ENCODE measurements at places on chromosomes 3 and 15.

DNA sequence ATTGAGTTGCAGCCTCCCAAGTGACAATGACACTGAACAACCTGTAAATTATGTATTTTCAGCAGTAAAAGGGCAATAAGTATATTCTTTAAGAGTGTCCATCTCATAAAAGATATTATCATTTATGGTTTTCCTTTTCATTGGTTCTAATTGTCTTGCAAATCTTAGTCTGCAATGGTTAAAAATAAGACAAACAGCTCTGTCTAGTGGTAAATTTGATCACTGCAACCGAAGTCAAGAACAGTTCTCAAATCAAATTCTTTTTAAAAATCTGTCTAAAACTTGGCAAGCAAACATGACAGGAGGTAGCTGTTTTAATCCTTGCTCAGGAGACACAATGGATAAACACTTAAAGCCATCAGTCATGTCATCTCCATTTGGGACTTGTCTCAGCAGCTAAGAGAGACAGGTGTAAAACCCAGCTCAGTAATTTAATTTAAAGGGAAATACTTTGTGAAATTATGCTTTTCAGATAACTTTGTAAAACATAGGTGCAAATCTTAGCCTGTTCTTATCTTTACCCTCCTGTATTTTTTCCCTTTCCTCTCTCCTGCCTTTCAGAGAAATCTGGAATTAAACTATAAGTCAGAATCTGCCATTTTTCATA lies 150.3 kb upstream of the ARHGEF26 start:
- DNase-seq, result peak; percentile 34

- DNase-seq, result no peak
These were observed 646.0 kb upstream of the CFAP20DC start for GRCh38 chr3:59695860-59696259.

GRCh38 chr3:43307226-43307625 lies 20.9 kb downstream of the SNRK start:
- DNase-seq, result no peak

DNA sequence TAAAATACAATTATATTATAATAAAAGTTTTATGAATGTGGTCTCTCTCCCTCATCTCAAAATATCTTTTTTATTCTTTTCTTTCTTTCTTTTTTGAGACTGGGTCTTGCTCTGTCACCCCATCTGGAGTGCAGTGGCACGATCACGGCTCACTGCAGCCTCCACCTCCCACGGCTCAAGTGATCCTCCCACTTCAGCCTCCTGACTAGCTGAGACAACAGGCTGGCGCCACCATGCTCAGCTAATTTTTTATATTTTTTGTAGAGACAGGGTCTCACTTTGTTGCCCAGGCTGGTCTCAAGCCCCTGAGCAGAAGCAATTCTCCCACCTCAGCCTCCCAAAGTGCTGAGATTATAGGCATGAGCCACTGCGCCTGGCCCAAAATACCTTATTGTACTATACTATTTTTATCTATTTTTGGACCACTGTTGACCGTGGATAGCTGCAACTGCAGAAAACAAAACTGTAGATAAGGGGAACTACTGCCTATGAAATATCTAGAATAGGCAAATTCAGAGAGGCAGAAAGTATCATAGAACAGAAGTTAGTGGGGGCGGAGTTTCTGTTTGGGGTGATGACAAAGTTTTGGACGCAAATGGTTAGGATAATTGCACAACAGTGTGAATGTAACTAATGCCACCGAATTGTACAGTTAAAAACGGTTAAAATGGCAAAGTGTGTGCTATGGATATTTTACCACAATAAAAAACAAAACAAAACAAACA lies 66.6 kb downstream of the SLC12A8 start:
- DNase-seq, result peak; percentile 69

- DNase-seq, result no peak
These were observed 179.7 kb downstream of the ITPR1 start for GRCh38 chr3:4672725-4673275.

GRCh38 chr3:170178651-170179050 lies 2.9 kb downstream of the PHC3 start:
- DNase-seq, result peak; percentile 69

DNA sequence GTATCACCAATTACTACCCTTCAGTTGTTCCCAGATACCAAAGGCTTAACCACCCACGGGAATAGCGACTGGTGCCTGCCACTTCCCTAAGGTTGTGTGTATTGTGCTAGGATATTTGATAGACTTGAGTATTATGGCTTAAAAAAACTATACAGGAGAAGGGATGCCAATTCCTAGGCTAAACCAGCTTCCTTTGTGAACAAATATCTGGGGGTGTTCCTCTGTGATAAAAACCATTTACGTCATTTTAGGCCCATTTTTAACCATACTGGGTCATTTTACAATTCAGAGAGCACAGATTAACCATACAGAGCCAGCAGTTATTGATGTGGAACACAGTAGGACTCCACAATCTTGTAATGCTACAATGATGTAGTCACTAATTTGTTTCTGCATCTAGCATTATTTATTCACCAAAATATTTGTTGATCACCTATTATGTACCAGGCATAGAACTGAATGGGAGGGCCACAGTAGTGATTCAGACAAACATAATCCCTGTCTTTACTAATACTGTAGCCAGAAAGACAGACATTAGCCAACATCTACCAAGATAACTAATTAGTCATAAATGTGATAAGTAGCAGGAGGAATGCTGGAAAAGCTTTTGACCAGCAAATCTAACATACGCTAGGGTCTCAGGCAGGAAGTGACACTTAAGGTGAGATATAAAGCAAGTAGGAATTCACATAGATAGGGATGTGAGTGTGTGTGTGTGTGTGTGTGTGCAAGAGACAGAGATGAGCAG lies 184.8 kb downstream of the MECOM start:
- no peak for DNase-seq

DNA sequence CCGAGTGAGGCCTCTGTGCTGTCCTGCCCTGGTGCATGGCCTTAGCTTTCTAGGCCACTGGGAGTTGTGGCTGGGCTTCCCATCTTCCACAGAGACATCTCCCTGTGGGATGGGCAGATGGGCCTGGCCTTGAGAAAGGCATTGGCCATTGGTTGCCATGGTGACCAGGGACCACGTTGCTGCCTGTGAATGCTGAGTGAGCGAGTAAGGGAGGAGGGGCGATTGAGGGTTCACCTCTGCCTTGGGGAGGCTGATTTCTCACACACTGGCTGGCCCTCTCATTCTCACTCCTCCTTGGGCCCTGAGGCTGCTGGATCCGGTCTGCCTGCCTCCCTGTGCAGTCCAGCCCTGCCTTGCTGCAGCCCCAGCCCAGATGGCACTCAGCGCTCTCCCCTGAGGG lies 26.4 kb upstream of the DOCK3 start:
- no peak for DNase-seq

- no peak for DNase-seq
These were observed 71.6 kb downstream of the FEM1B start for GRCh38 chr15:68349151-68349550.

DNA sequence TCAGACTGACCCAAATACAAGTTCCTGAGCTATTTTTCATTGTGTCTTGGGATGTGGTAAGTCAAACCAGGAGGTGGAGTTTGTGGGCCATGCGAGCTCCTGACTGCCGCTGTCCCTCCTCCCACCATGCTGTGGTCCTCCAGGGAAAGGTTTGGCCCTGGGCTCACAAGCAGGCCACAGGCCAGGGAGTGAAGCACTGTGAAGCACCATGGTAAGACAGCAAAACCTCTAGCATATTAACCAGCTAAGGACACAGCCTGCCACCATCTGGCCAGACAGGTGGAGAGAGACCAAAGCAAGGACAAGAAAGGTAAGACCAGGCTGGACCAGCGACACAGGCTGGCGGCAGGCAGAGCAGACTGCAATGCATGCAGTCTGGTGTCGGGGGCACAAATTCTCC lies 15.3 kb downstream of the RAB43 start:
- DNase-seq, result no peak

- peak; percentile 18 for DNase-seq
These were observed 214.6 kb downstream of the SLCO3A1 start for GRCh38 chr15:92068121-92068520.

DNA sequence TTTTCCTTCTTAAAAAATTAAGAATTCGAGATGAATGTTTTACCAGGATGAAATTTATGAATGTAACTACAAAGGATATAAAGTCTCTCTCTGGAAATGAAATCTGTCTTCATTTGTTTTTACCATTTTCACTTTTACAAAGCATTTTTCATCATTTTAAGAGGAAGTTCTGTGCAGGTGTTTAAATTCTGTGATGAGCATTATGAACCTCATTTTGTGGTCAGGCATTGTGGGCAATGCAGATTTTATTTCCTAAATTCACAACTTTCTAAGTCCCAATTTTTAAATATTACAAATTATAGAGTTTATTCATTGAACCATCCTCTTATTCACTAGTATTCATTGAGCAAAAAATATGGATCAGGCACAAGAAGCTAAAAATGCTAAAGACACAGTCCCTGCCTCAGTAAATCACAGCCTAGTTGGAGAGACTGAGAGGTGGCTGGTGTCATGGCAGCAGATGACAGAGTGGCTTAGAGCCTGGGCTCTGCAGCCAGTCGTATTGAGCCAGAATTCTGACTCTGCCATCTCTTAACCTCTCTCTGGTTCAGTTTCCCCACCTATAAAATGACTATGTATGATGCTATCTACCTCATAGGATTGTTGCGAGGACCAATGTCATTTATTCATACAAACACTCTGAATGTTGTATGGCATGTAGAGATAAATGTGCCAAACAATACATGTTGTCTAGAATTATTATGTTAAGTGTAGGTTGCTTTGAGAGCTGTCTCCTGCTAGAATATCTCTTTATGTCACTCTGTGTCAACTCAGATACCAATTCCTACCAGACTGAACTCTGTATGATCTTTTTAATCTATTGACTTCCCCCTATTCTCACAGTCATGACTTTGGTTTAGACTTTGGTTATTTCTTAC lies 7.5 kb upstream of the TGFBR2 start:
- no peak for DNase-seq

- DNase-seq, result no peak
These were observed 19.5 kb upstream of the PIK3CB start for GRCh38 chr3:138854204-138854603.

DNA sequence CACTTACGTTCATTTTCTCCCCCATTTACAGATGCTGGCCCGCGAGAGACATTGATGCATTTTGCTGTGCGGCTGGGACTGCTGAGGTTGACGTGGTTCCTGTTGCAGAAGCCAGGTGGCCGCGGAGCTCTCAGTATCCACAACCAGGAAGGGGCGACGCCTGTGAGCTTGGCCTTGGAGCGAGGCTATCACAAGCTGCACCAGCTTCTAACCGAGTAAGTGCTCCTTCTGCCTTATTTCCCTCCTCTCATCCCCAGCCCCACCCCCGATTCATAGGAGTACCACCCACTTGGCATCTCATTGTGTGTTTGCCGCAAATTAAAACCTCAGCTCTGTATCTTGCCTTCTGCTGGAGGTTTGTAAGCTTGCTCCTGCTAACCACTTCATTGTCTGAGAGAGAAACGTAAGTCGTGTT lies 163.3 kb downstream of the AKAP13 start:
- DNase-seq, result no peak

DNA sequence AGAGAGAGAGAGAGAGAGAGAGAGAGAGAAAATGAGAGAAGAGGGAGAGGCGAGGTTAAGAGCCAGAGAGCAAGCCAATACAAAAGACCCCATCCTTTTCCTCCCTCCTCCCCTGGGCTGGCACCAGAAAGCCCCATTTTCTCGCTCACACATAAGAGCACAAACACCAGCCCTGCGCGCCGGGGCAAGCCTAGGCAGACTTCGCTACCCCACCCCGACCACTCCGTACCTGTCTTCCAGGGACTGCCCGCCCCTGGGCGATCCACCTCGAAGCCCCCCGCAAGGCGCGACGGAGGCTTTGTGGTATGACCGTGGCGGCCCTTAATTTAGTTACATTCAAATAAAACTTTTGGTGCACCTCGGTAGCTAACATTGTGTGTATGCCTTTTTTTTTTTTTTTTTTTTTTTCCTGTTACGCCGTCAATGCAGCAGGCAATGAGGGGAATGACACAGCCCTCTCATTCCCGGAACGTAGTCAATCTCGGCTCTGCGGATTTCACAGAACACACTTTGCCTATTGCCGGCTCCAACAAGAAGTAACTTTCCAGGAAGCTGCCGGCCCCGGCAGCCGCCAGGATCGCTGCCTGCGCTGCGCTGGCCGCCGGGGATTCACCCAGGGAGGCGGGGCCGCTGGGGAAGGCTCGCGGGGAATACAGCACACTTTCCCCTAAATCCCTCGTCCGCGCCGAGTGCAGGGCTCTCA lies 7.7 kb downstream of the BCL6 start:
- no peak for DNase-seq

DNA sequence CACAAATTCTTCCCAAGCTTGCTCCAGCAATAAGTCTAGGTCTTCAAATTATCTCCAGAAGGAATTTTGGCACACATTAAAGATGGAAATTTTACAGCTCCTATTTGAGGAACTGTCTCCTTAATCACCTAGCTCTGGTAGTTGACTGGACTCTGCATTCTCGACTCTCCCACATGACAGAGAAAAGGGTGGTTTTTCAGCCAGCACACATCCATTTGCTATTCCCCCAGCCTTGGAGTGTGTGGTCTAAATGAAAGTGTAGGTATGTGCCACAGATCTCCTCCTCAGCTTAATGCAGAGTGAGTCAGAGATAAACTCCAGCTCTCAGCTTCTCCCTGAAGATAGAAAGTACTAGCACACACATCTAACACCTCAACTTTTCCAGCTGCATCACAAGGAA lies 62.2 kb upstream of the ALCAM start:
- no peak for DNase-seq

- no peak for DNase-seq
These were observed 204.9 kb downstream of the TIGIT start for GRCh38 chr3:114498539-114499370.

GRCh38 chr15:45387380-45388007 lies 9.2 kb upstream of the GATM start:
- DNase-seq, result no peak

DNA sequence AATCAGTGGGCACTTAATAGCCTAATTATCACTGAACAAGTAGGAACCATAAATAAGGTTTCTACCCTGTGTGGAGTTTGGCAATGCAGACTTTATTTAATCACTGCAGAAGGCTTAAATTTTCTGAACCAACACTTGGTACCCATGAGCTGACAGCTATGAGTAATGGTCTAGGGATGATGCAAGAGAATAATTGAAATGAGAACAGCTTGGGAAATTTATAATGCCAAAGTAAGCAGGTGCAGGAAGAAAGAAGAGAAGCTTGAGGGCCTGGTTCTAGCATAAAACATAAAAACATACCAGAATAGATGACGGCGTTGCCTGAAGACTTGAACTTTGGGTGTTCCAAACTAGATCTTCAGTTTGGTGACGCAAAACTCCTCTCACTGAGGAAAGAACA lies 67.0 kb downstream of the IMPG2 start:
- no peak for DNase-seq

GRCh38 chr3:128950223-128950938 lies 43.5 kb downstream of the CFAP92 start:
- peak; percentile 14 for DNase-seq

- no peak for DNase-seq
These were observed 42.1 kb upstream of the NOX5 start for GRCh38 chr15:68972201-68973065.

- DNase-seq, result no peak
These were observed 17.2 kb downstream of the CPN2 start for GRCh38 chr3:194333981-194334320.

Measured in GM12865 (cell line).